T-helper 22 cell (primary cell): ENCODE measurements at places on chromosomes 4 and X.

DNA sequence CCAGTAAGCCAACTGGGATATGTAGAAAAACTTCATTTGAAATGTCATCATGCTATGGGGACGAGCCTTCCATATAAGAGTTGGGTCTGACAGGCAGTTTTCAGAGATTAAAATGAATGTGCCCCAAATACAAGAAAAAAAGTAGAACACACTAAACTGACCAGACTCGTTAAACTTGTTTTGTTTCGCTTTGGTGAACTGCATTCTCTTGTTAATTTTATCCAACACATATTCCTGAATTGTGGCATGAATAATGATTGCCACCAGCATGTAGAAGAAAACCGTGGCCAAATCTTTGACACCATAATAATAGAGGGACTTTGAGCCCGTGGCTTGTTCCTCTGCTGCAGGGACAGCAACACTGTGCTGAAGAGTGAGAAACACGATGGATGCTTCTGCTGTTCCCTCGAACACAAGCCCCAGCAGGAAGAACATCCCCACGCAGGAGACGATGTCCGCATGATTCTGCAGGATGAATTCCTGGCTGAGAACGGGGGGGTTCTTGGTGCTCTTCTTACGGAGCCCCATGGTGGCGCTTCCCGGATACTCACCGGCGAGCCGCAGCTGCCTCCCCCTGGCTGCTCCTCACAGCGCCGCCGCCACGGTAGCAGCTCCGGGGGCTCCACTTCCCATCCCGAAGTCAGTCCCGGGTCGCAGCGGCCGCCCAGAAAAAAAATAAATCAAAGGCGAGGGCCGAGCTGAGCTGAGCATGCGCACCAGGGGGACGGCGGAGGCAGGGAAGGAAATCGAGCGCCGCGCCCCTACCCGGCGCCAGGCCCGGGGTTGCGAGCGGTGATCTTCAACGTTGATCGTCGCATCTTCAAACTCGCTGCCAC is at the start of gene TRAM1L1:
TSS of gene TRAM1L1 (minus strand) at position 711 of the 836 bp plus-strand sequence. CDS start at position 528, 183 bp downstream.
- DNase-seq, result no peak

- DNase-seq, result no peak
These were observed 224.6 kb downstream of the BCOR start for GRCh38 chrX:39873117-39873516.

GRCh38 chr4:138367942-138368341 is 125.8 kb upstream of the SLC7A11 start:
- no peak for DNase-seq

DNA sequence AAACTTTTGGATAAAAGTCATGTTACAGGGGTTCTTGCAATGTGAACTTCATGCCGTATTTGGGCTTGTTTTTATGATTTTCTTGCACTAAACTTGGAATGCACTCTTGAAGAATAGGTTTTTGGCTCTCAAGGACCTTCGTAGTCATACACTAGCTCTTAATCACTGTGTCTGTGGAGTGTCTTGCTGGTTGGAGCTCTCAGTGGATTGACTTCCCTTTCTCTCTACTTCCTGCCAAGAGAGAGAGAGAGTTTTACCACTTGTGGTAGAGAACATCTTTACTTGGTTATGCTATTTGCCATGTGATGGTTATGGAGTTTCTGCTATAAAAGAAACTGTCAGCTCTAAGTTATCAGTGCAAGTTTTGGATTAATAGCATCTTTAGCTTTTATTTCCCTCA is 112.4 kb downstream of the BMPR1B start:
- DNase-seq, result no peak

DNA sequence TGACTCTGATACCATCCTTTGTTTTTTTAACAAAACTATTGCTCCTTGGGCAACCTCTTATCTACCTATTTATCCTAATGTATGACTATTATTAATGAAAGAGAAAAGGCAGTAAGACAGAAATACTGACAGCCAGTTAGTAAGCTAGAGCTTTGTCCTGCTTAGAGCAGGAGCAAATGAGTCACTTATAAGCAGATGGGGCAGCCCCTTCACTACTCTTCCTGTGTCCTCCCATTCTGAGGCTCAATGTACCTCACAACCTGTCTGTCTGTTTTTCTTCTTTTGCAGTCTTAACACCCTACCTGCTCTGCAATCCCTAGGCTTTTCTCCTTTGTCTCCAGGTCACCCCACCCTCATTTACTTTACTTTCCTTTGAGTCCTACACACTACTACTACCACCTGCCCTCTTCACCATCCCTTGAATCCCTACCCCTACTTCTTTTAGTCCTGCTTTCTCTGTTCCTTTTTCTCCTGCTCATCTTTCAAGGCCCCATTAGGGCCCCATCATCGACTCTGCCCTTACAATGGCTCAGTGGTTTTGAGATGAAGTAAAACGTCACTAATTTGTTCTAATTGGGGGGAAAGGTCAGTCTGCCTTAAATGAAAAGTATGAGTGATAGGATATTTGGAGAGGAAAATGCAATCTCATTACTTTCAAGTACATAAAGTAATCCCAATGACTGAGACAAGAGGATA is 294.3 kb downstream of the GUCY2F start:
- no peak for DNase-seq

- no peak for DNase-seq
These were observed 290.4 kb upstream of the MAGEB16 start for GRCh38 chrX:35507701-35508100.

DNA sequence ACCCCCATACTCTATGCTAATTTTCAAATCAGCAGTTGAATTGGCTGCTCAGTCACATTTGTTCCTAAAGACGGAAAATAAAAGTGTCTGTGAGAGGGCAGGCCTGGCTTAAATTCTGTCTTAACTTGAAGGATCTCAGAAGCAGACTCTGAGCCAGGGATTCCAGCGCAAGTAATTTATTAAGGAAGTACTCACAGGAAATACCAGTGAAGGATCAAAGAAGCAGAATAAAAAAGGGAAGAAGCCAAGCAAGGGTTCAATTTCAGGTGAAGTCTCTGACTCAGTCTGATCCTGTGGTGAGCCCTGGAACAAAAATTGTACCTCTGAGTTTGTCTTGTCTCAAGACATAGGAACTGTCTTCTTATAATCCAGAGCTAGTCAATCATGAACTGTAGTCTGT is 52.2 kb downstream of the IL1RAPL1 start:
- no peak for DNase-seq

GRCh38 chrX:118928151-118928550 is 46.3 kb upstream of the LONRF3 start:
- no peak for DNase-seq

DNA sequence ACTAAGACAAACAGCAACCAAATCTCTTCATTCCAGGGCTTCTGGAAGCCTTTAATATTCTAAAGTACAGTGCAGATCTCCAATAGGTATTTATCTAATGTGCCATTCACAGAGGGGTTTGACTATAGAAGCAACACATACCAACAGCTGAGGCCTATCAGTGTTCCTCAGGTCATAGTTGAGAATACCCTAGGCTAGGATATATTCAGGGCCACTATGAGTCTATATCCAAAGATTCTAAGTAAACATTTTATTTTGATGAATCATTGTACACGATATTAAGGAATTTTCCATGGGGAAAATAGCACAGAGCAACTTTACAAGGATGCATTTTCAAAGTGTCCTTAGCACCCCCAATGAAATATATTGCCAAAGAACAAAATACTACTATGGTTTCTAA is 9.7 kb downstream of the SMIM10 start:
- DNase-seq, result no peak

DNA sequence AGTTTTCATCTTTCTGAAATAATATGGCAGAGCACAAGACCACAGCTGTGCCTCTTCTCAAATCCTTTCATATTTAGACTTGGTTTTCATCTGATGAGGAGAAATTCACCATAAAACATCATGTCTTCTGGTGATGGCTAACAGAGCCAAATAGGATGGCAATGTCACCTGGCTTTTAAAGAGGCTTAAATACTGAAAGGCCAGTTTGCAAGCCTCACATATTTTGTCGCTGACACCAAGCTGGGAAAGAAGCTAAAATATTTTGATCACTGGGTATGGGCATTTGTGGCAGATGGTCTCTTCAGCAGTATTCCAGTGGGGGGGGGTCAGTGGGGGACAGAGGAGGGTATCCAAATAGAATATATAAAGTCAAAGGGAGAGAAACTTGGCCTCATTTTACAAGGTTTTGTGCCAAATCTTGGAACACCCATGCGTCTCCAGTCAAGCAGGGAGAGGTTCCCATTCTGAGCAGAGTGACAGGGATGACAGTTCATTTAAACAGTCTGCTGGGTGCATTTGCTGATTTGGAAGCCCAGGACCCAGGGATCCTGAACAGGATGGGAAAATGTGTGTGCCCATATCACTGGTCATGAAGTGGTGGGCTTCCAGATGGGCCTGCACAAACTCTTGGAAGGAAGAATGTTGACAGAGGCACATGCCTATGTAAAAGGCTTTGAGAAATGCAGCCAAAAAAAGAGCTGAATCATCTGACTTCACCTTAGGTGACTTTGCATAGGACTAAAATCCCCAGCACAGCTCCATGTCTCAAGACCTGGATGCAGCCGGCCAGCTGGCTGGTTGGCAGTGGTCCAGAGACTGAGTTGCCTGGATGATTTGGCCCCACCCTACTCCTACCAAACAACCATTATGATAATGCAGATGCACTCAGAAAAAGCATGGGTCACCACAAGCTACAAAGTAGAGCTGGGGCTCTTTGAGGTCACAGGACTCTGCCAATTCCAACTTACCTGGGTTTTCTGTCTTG is 484.4 kb upstream of the NR3C2 start:
- DNase-seq, result no peak

DNA sequence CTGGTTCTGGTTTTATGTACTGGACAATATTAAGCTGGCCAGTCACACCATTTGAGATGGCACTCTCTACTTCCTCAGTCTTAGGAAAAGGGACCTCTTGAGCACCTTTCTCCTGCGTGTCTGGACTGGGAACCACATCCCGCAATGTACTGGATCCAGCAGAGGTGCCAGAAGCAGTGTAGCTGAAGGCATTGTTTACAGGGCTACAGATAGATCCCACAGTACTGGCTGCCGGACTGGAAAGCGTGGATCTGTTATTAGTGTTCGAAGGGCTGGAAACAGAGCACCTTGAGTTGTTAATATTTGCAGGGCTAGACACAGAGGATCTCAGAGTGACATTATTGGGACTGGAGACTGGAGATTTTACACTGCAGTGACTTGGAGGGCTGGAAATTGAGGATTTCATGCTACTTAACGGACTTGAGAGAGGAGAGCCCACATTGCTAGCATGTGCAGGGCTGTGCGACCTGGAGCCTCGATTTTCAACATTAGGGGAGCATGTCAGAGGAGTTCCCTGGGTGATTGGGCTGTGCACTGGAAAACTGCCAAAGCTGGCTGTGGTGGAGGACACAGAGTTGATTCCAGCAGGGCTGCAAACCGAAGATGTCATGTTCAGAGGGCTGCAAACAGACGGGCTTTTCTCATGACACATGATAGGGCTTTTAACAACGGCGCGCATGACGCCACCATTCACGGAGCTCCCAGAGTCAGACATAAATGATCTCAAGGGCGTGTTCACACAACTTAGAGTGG is 6.4 kb downstream of the NR3C2 start:
- DNase-seq, result no peak

DNA sequence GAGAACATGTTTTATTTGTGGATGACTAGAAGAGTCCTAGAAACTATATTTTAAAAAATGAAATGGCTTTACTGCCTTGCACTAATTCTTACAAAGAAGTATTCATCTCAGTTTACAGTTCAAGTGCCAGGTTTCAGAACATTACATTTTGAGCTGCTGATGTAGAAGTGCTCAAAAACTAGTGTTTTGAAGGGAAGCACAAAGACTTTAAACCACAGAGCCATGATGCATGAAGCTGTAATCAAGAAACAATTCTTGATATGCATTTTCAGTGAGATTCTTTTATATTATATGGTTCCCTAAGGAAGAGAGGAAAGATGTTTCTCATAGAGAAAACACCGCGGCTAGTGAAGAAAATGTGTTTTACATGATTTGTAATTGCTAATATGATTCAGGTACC is 1163.0 kb downstream of the RAPGEF2 start:
- no peak for DNase-seq

DNA sequence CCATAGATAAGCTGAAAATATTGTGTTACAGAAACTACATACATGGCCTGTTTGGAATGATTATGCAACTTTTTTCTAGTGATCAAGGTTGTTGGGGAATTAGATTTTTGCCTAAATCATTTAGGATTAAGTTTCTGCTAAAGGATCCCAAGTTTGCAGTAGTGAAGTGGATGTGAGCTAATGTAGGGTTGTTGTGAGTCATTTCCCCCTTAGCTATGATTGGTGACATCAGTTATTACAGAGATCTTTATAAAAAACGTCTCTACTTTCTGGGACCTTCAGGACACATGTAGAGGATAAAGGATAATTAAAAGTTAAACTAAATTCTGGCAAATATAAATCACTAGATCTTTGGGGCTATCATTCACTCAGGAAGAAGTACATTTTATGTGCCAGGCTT is 133.3 kb downstream of the GATB start:
- no peak for DNase-seq

- no peak for DNase-seq
These were observed 22.2 kb downstream of the VSIG4 start for GRCh38 chrX:66017659-66018170.

DNA sequence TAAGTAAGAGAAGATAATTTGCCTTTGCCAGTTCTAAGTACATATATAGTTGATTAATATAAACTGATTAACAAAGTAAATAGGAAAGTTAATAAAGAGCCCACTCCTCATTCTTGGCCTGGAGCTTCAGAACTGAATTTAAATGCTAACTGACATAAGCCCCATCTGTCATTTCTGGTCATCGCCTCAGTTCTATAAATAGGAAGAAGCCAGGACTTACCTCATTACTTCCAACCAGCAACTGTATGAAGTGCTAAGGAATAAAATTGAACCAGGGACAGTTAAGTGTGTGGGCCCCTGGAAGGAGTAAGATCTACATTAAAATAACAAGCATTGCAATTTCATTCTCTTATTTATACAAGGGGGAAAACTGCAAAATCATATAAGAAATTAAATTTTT is 52.0 kb upstream of the PDLIM5 start:
- no peak for DNase-seq

DNA sequence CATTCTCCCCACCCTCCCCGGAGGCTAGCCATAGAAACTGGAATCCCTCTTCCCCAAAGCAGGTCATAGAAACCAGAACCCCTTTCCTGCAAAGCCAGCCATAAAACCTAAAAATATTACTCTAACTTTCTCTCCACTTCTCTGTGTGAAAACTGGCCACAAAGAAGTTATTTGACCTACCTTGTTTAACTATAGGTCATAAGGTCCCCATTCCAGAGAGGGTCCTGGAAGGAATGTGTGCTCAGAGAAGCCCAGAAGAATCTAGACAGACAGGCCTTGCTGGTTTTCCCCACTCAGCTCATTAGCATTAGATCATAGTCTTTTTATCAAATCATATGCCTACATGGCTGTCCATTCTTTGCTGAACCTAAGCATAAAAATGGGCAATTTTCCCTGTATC is 52.8 kb upstream of the TEX13A start:
- no peak for DNase-seq

DNA sequence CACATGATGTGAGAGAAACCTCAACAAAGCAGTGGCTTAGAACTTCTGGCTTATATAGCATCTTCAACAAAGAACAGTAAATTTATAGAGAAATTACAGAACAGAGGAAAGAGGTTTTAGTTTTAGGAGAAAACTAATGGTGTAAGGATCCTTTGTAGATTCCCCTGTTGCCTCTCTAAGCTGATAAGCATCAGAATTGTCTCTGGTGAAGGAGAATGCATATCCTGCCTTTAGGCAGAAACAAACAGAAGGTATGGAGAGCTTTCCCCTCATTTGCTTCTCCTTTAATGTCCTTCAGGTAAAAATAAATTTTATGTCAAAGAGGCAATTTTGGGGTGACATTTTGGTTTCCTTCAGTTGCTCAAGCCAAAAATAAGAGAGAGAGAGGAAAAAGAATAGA is 625.9 kb downstream of the CCSER1 start:
- DNase-seq, result no peak
